ENCODE measurements at places on chromosomes 2 and 18.
A peak's percentile ranks its signal among the peaks of the same experiment; 100 is the strongest.

DNA sequence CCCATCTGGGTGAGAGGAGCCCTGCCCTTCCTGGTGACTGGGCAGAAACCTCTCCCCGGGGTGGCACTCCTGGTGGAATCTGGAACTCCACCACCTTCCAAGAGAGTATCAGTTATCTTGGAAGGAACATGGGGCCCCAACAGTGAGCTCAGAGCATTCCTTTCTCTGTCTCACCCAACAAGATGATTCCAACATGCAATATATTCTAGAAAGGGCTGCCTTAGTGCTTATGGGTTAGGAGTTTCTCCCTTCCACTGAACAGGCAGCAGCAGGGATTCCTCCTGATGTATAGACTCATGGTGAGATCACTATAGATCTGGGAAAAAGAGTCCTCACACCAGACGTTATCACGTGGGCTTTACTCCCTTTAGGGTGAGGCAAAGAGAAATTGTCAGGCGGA lies 147.1 kb downstream of the COL4A4 start:
- no peak for DNase-seq

DNA sequence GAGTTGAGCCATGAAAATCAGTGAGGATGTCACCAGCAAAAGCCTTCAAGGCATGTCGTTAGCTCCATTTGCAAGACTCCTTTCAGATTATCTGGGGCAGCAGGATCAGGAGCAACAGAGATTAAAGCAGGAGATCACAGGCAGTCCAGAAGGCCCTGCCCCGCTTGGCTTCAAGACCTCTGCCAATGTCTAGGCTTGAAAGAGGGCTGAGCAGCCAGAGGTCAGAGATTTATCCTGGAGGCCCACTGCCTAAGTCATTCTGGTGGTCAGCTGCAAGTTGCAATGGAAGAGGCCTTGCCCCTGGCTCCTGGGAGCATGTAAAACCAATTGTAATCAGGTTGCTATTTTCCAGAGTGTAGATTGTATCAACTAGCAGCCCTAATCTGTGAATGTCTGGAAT lies 416.5 kb downstream of the BCL11A start:
- DNase-seq = no peak

GRCh38 chr2:142180820-142181533 lies 50.2 kb upstream of the LRP1B start:
- no peak for DNase-seq

DNA sequence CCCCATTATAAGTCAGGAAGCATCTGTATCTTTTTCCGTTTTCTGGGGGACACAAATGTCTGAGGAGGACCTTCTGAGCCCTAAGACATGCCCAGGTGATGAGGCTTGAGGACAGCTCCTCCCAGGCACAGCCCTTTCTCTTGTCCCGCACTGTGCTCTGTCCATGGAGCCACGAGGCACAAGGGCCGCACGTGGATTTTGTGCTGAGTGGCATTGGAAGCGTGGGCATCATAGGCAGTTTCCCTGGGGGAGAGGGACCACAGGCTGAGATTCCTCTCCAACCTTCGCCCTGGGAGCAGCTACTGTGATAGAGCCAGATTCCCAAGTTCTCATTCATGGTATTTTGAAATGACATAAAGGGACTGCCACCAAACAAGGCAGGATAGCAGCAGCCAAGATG lies 139.9 kb downstream of the SH3RF3 start:
- DNase-seq = no peak

GRCh38 chr2:33022989-33023727 lies 76.4 kb downstream of the LTBP1 start:
- peak; percentile 8 for DNase-seq

DNA sequence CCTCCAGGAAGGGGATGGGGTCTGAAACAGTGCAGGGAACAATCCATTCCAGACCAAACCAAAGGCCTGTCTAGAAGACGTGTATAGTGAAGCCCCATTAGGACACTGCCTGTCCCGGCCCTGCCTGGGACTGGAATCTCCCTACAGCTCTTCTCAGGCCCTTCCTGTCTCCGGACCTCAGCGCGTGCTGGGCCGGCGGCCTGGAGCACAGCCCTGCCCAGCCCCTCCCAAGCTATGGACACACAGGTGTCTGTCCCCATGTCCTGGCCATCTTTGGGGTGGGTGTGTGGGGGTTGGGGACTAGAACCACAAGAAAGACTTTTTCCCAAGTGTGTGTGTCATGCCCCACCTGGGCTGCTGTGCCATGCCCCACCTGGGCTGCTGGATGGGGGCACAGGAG lies 51.8 kb downstream of the KIF1A start:
- no peak for DNase-seq

DNA sequence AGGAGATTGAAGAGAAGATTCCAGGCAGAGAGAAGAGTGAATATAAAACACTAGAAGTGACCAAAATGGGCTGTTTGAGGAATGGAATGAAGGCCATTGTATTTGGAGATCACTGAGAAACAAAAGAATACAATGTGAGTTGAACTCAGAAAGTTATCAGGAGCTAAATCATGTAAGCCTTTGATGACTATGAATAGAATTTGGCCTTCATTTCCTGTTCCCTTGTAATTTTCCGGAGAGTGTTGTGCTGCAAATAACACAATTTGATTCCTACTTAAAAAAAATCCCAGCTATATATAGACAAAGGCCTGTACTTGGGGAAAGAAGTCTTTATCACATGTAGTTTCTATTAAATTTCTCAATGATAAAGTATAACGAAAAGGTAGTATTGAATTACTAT lies 33.7 kb upstream of the KYNU start:
- no peak for DNase-seq

- no peak for DNase-seq
These were observed 9.0 kb upstream of the GAL3ST2 start for GRCh38 chr2:241767464-241768250.

- DNase-seq = no peak
These were observed 93.8 kb downstream of the CMPK2 start for GRCh38 chr2:6771634-6772611.

DNA sequence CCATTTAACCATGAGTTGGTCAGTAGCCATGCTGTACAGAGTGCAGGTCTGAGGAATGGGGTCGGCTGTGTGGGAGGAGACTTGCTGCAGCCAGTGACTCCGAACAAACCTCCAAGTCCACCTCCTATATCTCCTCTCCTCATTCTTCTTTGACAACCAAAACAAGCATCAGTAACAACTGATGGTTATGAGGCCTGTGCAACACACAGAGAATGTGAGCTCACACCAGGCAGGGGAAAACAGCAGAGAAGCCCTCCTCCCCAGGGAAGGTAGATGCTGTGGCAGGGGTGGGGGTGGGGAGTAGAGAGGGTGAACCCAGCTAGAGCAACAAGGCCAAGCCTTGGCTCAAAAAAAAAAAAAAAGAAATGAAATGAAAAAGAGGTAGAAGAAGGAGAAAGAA lies 12.3 kb upstream of the CNGA3 start:
- DNase-seq = no peak

GRCh38 chr2:239951129-239951734 lies 73.9 kb downstream of the NDUFA10 start:
- DNase-seq = no peak

DNA sequence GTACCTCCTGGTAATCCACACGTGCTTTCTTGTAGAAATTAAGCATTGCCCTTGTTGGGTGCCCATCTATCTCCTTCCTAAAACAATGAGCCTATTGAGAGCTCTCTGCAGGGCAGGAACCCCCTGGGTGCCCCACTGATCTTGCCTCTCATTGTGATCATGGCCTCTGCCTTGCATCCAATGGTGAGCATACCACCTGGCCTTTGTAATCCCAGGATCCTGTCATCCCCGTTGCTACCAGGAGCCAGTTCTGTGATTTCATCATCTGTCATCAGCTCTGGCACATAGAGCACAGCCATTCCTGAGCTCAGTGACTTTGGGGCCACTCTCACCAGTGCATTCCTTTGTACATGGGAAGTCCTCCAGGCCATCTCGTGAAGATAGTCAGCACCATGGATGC lies 381.0 kb upstream of the ID2 start:
- DNase-seq = no peak

GRCh38 chr2:219133976-219134375 lies 26.6 kb downstream of the NHEJ1 start:
- DNase-seq = no peak

- no peak for DNase-seq
These were observed 68.0 kb downstream of the ADAM23 start for GRCh38 chr2:206511283-206511682.

- no peak for DNase-seq
These were observed 6.0 kb downstream of the SCN2A start for GRCh38 chr2:165245081-165245793.

DNA sequence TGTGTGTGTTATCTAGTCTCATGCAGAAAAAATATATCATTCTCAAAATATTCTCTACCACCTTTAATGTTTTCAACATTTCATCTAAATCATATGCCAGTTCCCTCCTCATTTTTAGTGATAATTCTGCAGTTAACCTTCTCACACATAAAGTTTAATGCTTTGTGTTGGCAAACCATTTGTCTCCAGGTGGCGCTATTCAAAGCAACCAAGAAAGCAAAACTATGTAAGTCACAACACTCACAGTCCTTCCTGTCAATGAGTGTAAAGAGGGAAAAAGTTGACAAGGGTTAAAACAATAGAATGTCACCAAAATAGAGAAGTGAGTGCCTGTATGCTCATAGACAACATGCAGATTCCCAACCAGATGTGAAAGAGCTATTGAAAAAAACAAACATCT lies 961.6 kb upstream of the LRRTM1 start:
- no peak for DNase-seq

GRCh38 chr2:47336259-47337238 lies 66.4 kb upstream of the MSH2 start:
- DNase-seq = no peak

DNA sequence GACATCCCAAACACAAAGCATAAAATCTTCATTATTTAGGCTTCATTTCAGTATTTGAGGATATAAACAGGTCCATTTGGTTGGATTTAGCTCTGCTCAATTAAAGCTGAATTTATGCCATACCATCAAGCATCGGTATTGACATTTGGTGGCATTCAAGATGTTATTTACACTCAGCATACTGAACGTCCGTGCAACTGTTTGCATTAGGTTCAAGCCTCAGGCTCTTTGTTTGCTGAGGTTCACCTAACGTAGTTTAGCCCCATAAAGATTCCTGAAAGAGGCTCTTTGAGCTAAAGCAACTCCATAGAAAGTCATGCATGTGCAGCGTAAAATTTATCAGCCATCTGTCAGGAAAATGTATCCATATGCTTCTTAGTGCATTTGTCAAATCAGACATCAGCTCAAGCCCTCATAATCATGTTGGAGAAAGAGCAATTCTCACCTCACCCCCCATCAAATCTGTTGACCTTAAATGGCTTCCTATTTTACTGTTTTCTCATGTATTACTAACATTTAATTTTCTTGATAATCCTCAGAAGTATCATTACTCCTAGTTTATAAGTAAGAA lies 366.9 kb downstream of the EPHA4 start:
- DNase-seq = no peak

DNA sequence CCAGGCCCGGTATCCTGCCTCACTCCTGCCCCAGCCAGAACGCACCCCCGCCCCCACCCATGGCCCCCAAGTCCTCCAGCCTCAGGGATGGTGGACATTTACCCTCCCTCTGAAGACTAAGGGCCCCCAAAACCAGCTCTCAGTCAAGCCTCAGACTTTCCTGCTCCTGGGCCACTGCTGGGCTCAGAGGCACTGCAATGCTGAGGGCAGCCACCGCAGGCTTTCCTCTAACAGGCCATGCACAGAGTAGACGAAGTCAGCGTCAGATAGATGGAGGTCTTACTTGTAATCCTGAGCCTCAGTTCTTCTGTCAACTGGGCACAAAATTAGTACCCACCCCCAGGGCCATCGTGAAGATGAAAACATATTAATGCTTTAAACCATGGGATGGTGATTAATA lies 92.6 kb downstream of the TTC32 start:
- DNase-seq = no peak

DNA sequence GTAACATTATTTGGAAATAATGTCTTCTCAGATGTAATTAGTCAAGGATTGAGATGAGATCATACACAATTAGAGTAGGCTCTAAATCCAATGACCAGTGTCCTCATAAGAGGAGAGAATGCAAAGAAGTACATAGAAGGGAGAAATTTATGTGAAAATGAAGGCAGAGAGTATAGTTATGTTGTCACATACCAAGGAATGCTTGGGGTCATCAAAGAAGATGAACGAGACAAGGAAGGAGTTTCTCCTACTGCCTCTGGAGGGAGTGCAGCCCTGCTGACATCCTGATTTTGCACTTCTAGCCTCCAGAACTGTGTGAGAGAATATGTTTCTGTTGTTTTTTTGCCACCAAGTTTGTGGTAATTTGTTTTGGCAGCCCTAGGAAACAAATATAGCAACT lies 100.1 kb downstream of the GALNT13 start:
- DNase-seq = no peak

DNA sequence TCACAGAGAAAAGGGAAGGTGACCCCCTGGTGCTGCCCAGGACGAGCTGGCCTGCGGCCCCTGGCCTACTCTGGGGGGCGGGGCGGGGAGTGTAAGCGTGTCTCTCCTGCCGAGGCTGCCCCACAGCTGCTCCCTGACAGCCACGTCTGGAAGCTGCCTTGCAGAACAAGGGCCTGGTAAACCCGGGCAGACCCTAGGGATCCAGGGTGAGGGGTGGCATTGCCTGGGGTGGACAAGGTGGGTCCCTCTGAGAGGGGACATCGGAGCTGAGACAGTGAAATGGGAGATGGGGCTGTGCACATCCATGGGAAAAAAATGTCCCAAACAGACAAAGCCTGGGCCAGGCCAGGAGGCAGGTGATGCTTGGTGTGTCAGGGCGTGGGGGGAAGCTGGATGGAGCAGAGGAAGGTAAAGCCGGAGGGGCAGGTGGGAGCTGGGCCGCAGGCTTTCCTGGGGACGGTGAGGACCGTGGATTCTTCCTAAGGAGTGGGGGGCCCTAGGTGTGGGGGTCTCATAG lies 66.0 kb upstream of the HDAC4 start:
- no peak for DNase-seq

DNA sequence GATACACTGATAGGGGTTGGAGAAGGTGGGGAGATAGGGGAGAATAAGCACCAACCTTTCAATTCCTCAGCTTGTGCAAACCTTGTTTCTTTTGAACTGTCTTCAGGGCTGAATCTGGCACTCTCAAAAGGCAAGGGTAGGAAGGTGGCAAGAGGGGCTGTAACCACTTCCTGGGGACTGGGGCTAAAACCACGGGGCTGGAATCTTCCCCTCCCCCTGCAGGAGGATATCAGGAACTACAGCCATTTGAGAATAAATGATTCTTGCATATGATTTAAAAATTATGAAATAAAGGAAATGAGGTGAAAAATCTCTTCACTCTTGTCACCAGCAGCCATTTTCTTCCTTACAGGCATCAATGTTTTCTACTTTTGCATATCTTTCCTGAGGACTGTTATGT lies 50.8 kb downstream of the ATOH8 start:
- DNase-seq = no peak

DNA sequence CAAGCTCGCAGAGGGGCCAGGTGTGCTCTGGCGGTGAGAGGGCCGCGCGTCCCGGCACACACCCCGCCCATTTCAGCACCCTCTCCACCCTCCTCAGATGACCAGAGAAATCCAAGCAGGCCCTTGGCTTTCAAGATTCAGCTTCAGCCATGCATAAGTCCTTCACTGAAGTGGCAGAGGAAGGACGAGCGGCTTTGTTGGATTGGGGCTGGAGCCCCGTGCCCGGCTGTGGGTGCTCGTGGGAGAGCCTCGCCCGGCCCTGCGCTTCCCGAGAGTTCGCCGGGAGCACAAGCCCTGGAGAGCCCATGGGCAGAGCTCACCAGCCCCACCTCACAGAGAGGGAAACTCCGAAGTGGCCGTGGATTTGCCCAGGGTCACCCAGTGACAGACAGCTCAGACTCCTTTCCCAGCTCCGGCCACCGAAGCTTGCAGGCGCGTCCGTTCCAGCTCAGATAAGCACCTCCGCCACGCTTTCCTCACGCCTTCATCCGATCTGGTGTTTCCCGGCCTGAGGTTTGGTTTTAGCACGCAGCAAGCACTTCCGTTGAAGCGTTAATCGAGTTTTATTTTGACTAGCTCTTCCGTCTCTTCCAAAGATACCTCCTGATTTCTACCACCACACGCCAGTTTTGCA lies 45.6 kb upstream of the MTCL1 start:
- no peak for DNase-seq

Measured in T-helper 1 cell (primary cell).